Activated T-helper 17 cell treated with anti-CD3 and anti-CD28 coated beads, Interleukin-2, amount 50 U/mL, for 72 hours (primary cell): ENCODE measurements at places on chromosomes 11 and 22. TPM values are rescaled to one million over a fixed set of nuclear protein-coding genes. Genes with fewer than 3 reads are reported as not detected.
A peak's percentile ranks its signal among the peaks of the same experiment; 100 is the strongest.

DNA sequence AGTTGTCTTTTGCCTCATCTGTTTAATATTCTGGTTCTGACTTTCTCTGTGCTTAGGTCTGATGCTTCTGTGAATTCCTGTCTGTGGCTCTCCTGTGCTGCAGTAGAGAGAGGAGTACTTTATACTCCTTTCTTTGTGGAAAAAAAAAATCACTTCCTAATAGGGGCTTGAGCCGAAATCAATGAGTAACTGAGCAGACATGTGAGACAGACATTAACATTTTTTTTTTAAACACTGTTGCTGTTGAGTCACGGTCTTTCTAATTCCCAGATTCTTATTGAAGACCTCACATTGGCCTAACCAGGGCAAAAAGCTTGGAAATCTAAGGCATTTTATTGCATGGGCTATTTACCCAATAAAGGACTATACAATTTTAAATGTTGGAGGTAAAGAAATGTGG is 86.1 kb downstream of the GRM5 start:
- ATAC-seq, result no peak

DNA sequence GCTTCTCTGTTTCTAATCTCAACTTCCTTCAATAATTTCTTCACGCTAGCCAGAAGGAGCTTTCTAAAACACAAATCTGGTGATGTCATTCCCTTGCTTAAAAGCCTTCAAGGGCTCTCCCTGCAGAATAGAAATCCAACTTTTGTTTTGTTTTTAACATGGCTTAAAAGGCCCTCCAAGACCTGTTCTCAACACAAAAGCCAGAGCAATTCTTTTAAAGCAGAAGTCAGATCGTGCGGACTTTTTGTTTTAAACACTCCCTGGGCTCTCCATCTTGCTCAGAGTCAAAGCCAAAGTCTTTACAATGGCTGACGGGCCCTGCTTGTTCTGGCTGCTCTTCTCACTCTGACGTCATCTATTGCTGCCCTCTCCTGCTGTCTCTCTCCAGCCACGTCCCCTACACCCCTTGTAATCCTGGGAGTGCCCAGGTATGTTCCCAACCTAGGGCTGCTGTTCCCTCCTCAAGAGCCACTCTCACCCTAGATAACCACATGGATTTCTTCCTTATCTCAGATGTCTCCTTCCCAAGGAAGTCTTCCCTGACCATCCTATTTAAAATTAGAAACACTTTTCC is 22.5 kb downstream of the TECTA start:
- no peak for ATAC-seq

DNA sequence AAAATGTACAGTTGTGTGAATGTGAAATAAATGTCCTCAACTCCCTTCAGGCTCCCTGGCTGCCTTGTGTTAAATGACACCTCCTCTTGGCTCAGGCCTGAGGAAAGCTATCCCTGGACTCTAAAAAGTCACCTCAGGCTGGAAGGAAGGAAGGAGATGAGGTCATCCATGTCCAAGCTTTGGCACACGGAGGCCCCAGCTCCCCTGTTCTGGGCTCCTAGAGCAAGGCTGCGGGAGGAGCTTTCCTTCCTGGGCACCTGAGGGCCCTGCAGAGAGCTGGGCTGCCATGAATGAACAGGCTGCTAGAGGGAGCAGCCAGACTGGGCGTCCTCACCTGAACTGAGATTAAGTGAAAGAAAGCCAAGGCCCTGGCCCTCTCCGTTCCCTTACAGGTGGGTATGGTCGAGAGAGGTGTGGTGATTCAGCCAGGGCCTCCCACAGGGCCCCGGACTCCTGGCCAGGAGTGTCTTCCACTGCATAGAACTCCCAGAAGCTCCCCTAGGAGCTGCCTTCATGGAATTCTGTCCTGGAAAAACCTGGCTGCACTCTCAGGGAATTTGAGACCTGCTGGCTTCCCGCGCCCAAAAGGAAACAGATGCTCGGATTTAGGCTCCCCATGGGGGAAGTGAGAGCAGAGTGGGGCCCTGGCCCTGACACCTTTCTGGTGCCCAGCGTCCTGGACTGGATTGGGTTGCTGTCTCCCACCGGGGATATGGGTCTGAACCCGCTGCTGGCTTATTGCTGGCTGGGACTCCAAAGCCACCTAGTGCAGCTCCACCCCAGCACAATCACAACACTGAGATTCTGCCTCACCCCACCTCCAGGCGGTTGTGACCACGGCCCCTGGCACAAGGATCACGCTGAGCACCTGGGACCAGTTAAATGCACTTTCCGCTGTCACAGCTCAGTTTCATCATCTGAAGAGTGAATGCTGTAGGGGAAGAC is 22.2 kb downstream of the MYBPC3 start:
- ATAC-seq, result peak; percentile 29

DNA sequence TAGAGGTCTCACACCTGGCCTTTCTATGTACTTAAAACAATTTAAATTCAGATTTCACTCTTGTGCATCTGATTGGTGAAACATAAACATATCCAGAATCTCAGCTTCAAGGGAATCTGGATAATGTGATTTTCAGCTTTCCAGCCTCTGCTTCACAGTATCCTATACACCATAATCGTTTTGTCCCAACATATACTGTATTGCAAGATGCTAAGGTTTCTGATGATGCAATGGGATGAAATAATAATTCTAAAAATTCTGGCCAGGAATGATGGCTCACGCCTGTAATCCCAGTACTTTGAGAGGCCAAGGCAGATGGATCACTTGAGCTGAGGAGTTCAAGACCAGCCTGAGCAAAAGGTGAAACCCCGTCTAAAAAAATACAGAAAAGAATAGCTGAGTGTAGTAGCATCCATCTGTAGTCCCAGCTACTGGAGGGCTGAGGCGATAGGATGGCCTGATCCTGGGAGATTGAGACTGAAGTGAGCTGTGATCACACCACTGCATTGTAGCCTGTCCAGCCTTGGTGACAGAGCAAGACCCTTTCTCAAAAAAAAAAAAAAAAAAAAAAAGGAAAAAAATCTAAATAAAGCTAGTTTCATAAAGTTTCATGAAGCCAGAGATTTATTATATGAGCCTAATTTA is 41.0 kb upstream of the CTSC start:
- no peak for ATAC-seq

DNA sequence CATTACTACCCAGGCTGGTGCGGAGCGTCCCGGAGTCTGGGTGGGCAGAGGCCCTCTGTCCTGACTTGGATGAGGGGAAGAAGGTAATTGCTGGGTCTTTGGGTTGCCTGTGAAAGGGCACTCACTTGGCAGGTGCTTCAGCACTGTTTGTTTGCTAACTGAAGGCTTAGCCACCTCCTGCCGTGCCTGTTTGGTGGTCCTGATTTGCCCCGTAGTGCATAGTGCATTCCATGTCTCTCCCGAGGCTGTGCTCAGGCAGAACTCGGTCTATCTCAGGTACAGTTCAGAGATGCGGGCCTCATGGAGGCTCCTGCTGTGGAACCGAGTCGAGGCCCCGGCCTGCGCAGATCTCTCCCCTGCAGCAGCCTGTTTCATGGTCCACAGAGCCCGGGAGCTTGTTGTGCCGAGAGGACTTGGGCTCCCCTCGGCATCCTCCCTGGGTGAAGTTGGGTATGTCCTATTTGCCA is 146.2 kb downstream of the TBC1D22A start:
- ATAC-seq, result no peak

- no peak for ATAC-seq
Measured at GRCh38 chr22:27726331-27726685, 75.2 kb downstream of the MN1 start.

DNA sequence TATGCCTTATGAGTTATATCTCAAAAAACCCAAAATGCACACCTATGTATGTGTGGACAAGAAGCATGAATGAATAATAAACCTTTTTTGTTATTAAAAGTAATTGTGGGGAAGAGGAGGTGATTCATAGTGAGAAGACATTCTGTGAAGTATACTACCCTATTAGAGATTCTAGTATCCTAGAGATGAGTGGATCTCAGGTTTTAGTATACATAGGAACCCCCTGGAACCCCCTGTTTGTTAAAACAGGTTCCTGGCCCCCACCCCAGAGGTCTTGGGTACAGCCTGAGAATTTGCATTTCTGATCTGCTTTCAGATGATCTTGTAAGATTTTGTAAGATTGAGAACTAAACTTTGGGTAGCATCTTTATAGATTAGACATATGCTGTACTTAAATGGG is 17.5 kb downstream of the NUCB2 start:
- peak; percentile 28 for ATAC-seq

DNA sequence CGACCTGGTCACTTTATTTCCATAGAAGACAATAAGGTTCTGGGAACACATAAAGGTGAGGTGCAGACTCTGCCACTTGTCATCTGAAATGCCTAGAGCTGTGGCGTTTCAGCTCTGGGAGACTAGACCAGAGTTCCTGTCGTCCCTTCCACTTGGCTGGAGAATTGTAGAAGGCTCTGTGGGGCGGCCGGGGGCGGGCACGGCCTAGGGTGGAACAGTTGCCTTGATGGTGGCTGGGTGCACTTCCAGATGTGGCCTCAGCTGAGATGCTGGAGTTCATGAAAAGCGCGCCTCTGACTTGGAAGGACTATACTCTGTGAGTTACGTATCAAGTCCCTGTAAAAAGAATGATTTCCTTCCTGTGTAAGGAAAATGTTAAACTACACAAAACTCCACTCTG is 16.8 kb downstream of the TRMU start:
- no peak for ATAC-seq

GRCh38 chr11:126284829-126285228 is 1.9 kb downstream of the TIRAP start:
- peak; percentile 73 for ATAC-seq

GRCh38 chr22:23047742-23048141 is 22.6 kb upstream of the GNAZ start:
- ATAC-seq, result no peak

DNA sequence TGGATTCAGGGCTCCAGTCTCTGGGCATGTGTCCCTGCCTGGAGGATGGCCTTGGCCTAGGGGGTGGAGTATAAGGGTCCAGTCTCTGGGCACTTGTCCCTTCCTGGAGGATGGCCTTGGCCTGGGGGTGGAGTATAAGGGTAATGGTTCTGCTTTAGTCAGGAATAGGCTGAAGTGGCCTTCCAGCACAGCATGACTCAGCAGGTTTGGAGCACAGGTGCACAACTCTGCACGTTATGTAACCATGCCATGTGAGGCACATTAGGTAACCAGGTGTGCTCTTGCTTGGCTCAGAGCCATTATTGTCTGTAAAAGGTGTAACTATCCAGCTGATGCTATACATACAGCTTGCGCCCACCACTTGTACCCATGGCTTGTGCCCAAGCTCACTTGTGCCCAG is 48.4 kb upstream of the POLD3 start:
- ATAC-seq, result no peak

GRCh38 chr11:117706322-117706814 is 90.6 kb downstream of the DSCAML1 start:
- ATAC-seq, result no peak

- ATAC-seq, result no peak
Measured at GRCh38 chr22:46531581-46532175, 5.7 kb downstream of the CELSR1 start.

GRCh38 chr11:102260241-102260640 is 57.0 kb upstream of the BIRC3 start:
- no peak for ATAC-seq

- no peak for ATAC-seq
Measured at GRCh38 chr22:43066844-43067385, 22.3 kb downstream of the TTLL1 start.

Gene HOATZ
- total RNA-seq, result not detected

Gene MOB2
- total RNA-seq, result 24.5 TPM

Gene TPBGL
- total RNA-seq, result 0.40 TPM

Gene TMPRSS13
- total RNA-seq, result 2.1 TPM

Gene CNGA4
- not detected for total RNA-seq
